ENCODE measurements at places on chromosomes 3 and 15. TPM values are rescaled to one million over a fixed set of nuclear protein-coding genes. Genes with fewer than 3 reads are reported as not detected.

The CPLX3 gene
- total RNA-seq, result 0.28 TPM

DNA sequence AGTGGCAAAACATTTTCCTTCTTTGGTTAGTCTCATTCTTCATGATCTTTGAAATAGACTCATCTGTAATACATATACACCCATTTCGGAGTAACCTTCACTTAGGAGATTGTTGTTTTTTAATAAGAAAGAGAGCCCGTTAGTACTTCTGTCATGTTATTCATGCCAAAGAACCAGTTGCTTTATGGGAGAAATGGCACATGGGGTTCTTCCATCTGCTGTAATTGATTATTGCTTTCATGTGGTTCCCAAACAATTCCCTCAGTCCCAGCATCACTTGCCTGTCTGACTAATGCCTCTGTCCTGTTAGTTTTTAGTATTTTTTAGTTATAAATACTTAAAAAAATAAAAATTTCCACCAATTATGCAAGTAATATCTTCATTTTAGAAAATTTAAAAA, 33.8 kb upstream of the FAH start:
- H3K4me3 ChIP-seq, result no peak overlapping the region
- DNase-seq, result no peak
- no peak overlapping the region for H3K27ac ChIP-seq
- H3K27me3 ChIP-seq, result no peaks in the 10 kb centered on the region

GRCh38 chr3:52554026-52554755, 17.8 kb downstream of the UQCC5 start:
- no peaks in the 10 kb centered on the region for H3K27me3 ChIP-seq
- peaks cover 22% of the 10 kb centered on the region for H3K36me3 ChIP-seq
- H3K4me1 ChIP-seq, result peaks cover 4% of the 10 kb centered on the region

GRCh38 chr3:120280566-120280965, 4.5 kb downstream of the GPR156 start:
- no peaks in the 10 kb centered on the region for H3K36me3 ChIP-seq
- no peak for DNase-seq
- peaks cover 55% of the 10 kb centered on the region for H3K27me3 ChIP-seq

DNA sequence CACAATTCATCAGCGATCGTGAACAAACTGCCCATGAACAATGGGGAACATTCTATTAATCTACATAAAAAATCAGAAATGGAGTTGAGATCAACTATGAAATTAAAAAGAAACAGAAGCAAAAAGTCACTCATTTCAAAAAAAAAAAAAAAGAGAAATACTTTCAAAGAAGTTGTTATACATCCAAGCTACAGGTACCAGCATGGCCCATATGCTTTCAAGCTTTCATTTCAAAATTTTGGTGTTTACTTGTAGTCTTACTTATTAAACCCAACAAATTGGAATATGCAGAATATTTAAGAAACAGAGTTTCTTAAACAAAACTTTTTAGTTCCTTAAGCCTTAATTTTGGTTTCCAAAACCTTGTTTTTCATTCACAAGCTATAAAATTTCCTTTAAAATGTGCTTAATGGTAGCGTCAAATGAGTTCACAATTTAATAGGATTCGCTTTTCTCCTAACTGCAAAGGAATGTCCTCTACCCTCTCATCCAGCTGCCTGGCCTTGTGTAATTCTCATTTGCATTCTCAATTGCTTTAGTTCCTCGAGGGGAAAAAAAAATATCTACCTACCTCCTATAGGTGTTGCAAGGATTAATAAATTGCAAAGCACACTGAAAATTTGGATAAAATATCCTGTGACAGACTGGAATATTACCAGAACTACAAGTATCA, 565.2 kb downstream of the ROBO1 start:
- DNase-seq, result no peak
- H3K27me3 ChIP-seq, result no peaks in the 10 kb centered on the region
- no peaks in the 10 kb centered on the region for H3K4me1 ChIP-seq
- H3K27ac ChIP-seq, result no peak overlapping the region
